ENCODE measurements at places on chromosomes 7 and 10.

GRCh38 chr7:50564171-50564570, 1.0 kb downstream of the DDC start:
- no peak for DNase-seq

DNA sequence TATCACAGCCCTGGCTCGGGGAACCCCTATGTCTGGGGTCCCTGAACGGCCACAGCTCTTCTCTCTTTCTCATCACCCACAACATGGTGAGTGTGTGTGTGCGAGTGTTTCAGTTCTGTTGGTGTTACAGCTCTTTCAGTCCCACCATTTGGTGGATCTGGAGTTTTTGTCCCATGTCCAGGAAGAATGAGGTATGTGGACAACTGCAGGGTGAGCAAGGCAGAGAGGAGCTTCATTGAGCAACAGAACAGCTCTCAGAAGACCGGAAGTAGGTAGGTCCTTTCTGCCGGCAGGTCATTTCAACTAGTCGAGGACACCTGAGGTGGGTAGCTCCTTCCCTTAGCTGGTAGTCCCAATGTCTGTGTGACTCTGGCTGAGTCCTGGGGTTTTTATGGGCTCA, 9.5 kb downstream of the PAX4 start:
- DNase-seq, result no peak

DNA sequence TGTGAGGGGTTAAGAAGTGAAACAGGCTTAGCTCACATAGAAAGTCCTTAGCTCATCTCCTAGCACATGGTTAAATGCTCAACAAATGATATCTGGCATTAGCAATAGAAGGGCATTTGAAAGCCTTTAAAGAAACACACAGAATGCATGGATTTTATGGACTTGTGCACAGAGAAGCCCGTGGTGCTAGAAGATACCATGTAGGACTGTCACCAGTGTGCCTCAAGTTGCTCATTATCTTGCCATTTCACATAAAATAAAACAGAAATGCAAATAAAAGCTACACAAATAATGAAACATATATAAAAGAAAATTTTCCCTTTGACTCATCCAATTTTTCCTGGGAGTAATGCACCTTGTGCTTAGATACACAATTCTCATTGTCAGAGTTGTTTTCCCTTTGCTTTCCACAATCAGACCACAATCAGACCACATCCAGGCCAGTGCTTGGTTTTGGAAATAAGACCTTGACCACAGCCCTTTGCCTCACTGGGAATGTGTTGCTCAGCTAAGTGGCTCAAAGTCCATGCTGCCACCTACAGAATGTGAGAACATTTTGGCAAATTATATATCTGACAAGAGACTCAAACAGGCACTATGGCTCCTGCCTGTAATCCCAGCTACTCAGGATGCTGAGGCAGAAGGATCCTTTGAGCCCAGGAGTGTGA, 9.5 kb upstream of the WDR11 start:
- DNase-seq, result no peak

- no peak for DNase-seq
These were observed 101.2 kb downstream of the DNMBP start for GRCh38 chr10:99908512-99908911.

- no peak for DNase-seq
These were observed 9.1 kb downstream of the EN2 start for GRCh38 chr7:155466814-155467733.

GRCh38 chr7:119711104-119711503, 561.9 kb upstream of the KCND2 start:
- DNase-seq, result no peak

- DNase-seq, result no peak
These were observed 40.4 kb upstream of the EPHB6 start for GRCh38 chr7:142814451-142814850.

DNA sequence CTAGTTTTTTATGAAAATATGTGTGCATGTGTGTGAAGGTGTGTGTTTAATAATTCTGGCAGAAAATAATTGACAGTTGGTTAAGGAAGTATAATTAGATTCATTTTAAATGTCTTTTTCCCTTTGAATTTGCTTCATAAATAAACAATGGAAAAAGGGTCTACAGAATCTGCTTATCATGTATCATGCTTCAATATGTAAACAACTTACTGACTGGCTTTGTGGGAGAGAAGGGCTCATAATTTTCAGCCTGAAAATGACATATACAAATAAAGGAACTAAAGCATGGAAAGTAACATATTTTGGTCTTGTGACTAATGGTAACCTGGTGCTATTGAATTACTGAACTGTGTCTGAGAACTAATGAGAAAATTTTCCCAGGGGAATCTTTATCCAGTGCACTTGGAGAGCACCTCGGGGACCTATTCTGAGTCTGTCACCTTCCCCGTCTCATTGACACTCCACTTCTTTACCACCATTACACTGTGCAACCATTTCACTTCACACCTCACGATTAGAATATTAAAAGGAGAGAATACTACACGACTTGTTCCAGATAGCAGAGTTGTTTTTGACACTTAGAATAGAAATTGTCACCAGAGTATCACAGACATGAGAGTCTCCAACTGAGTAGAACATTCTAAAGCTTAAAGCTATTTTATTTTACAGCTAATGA, 298.6 kb downstream of the TFEC start:
- no peak for DNase-seq

GRCh38 chr7:79528421-79528820, 75.0 kb upstream of the MAGI2 start:
- DNase-seq, result no peak

GRCh38 chr10:91201213-91201996, 19.1 kb upstream of the PCGF5 start:
- no peak for DNase-seq

- DNase-seq, result no peak
These were observed 52.3 kb upstream of the COL13A1 start for GRCh38 chr10:69749178-69750010.

GRCh38 chr10:24723788-24724380, at the start of gene ARHGAP21:
ARHGAP21 (minus strand) TSS chr10:24723887; CDS start chr10:24721899, 1,988 bp downstream.
- DNase-seq, result no peak

- no peak for DNase-seq
These were observed 799 bp downstream of the KCNK18 start for GRCh38 chr10:117198088-117198487.

- no peak for DNase-seq
These were observed 25.0 kb downstream of the LHPP start for GRCh38 chr10:124486635-124487034.

DNA sequence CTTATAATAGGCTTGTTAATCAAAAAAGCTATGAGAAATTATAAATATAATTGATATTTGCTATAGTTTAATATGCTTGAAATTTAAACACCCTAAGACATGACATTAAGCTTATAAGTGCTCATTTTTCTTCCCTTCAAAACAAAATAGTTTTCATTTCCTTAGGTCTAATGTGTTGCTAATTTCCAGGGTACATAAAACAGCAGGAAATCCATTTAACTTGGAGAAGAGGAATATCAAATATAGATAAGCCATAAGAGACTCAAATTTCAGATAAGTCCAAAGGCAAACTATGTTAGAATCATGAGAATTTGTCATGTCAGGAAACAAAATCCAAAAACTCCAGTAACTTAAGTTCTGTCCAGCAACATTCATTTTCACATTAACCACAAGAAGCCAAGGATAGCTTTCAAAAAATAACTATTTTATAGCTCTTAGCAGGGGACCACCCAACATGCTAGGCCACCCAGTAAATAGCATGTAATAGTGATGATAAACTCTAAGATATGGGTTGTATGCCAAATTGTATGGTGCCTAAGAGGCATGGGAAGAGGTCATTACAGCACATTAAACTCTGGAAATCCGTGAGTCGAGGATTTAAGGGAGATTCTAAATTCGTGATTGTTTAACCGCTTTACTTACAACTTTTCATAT, 298.1 kb downstream of the CRPPA start:
- no peak for DNase-seq

GRCh38 chr10:126166797-126167196, 221.5 kb downstream of the ADAM12 start:
- DNase-seq, result no peak

GRCh38 chr10:106711313-106711906, 453.1 kb downstream of the SORCS1 start:
- DNase-seq, result no peak

GRCh38 chr7:14332155-14332554, 342.7 kb upstream of the ETV1 start:
- no peak for DNase-seq

DNA sequence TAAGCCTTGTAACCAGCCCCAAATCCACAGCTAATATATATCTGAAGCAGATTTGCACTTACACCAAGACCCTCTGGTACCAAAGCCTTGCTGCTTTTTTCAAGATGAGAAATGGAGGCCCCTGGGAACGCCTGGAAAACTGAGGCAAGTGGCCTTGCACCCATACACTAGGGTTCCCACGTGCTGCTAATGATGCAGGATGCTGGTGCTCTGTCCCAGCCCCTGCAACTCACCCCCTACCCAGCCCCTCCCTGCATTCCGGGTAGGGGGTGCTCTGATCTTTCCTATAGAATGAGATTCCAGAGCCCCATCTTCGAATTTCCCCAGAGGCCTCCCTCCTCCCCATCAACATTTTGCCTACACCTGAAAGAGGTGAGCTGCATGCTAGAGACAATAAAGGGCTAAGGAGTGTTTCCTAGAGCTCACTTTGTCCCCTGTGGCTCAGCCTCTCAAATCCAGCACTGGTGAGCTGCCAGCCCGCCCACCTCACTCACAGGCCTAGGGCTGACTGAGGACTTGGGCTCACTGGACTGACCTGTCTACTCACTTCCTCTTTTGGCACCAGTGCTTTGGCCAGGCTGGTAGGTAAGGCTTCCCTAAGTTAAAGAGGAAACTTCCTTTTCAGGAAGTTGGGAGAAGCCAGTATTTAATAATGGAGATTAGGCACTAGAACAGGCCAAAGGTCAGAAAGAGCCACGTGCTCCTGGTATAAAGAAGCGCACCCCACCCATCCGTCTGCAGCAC, 9.8 kb downstream of the RBP4 start:
- no peak for DNase-seq

- no peak for DNase-seq
These were observed 133.4 kb downstream of the FZD1 start for GRCh38 chr7:91397612-91398011.

DNA sequence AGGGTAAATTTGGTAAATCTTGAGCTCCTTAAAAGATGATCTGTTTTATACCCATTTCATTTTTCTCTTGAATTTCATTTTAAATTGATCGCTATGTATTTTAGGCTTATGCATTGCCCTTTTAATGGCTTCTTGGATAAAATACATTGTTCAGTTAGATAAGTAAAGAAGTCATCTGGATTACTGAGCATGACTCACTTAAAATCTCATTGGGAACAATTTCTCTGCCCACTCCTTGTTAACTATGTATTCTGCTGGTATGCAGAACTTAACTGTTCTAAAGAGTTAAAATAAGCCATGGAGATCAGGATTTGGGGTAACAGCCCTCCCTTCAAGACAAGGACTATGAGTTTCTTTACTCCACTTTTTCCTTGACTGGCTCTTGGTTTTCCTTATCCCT, 134.2 kb downstream of the SND1 start:
- DNase-seq, result no peak

DNA sequence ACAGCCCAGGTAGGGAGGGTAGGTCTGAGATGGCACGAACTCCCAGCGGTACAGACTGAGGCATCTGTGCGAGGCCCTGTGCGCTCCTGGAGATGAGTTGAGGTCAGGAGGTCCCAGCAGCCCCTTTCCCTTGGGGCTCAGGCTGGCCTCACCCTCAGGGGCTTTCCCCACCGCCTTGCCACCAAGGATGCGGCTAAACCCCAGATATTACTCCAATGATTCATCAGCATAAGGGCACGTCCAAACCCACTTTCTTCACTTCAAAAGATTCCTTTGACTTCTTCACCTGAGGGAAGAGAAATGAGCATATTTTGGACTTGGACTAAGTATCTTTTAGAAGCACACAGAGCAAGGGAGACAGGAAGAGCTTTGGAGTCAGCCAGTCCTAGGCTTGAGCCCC, 20.3 kb downstream of the UROS start:
- DNase-seq, result no peak

GRCh38 chr7:2812114-2812487, 32.0 kb downstream of the GNA12 start:
- no peak for DNase-seq

- no peak for DNase-seq
These were observed 30.0 kb upstream of the MSRB2 start for GRCh38 chr10:23065181-23065948.

DNA sequence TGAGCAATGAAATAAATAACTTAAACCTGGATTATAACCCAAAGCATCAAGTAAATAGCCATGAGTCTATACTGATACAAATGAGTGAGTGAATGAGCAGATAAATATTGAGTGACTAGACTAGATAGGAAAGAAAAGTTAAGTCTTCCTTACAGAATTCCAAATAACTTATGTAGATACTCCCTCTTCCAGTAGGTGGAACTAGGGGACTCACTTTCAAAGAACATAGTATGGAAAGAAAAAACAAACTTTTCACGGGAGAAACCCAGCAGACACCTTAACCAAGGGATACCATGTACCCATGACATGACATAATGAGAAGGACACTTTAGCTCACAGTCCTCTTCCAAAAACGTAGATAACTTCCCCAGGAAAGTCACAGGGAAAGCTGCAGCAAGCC, 32.2 kb downstream of the CSGALNACT2 start:
- DNase-seq, result no peak

DNA sequence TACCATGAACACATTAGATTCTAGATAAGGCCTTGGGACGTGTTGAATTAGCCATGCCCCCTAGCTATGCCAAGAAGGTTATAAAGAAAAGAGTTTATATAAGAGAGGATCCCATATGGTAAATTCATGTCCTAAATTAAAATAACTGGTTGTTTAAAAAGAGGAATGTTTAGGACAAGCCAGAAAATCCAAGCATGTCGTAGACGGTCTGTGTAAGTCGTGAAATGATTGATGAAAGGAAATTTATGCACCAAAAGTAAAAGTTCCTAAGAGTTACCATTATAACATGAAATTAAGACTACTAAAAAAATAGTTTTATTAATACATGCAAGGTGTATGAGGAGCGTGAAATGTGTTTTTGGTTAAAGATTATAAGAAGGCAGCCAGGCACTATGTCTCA, 624.9 kb downstream of the ARL4A start:
- no peak for DNase-seq

DNA sequence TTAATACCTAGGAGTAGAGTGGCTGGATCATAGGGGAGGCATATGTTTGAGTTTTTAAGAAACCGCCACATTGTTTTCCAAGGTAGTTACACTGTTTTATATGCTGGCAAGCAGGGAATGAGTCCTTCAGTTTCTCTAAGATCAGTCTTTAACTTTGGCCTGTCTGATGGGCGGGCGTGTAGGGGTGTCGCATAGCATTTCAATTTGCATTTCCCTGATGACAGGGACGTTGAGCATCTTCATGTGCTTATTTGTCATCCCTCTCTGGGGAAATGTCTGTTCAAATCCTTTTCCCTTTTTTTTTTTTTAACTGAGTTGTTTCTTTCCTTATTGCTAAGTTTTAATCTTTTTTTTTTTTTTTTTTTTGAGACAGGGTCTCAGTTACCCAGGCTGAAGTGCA, 9.8 kb downstream of the MTG1 start:
- no peak for DNase-seq

Measured in GOT3 (cell line).